ENCODE measurements at places on chromosomes 3 and 15.

GRCh38 chr3:130671545-130672312 is 74.9 kb downstream of the PIK3R4 start:
- no peak for DNase-seq

GRCh38 chr15:58569455-58569854 is 137.7 kb downstream of the LIPC start:
- no peak for DNase-seq

DNA sequence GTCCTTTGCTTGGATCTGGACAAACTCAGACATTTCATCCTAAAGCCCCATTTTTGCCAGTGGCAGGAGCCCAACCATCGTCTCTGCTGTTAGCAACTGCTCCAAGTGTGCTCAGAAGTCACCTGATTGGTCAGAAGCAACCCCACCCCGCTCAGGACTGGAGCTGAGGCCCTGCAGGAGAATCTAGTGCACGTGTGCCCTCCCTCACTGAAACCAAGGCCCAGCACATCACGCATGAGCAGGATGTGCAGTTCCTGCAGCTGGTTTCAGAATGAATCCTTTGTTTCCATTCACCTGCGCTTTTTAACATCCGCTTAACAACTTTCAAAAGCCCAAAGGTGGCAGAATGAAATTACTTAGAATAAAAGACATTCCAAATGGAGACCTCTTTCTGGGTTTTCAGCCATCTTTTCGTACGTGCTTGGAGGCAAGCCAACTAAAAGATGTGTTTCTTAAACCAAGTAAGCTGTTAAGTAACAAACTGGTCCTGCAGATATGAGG is 81.2 kb downstream of the SRGAP3 start:
- no peak for DNase-seq

GRCh38 chr15:80475572-80475971 is 71.4 kb downstream of the ARNT2 start:
- DNase-seq, result no peak

DNA sequence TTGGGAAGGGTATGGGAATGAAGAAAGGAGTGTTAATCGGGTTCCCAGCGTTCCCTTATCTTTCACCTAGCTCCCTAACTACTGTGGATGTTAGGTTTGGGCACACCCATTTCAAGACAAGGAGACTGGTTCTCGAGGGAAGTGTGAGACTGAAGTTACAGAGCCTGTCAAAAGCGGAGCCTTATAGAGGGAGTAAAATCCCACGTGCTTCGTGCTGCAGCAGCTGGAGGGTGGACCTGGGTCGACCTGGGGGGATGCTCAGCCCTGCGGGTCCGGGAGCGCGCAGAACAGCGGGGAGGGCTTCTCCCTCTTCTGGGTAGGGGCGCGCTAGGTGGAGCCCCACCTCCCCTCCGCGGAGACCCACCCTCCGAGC is 314 bp upstream of the TMED3 start:
- DNase-seq, result no peak

GRCh38 chr3:48470286-48470685 is 23.7 kb downstream of the ATRIP start:
- no peak for DNase-seq

- DNase-seq, result no peak
Measured at GRCh38 chr3:181912384-181912783, 200.7 kb downstream of the SOX2 start.

GRCh38 chr3:172061724-172062184 is 22.4 kb downstream of the FNDC3B start:
- DNase-seq, result peak; percentile 93

GRCh38 chr3:44989636-44990373 is 13.8 kb downstream of the EXOSC7 start:
- peak; percentile 58 for DNase-seq

- no peak for DNase-seq
Measured at GRCh38 chr15:32030795-32031194, 480 bp downstream of the CHRNA7 start.

DNA sequence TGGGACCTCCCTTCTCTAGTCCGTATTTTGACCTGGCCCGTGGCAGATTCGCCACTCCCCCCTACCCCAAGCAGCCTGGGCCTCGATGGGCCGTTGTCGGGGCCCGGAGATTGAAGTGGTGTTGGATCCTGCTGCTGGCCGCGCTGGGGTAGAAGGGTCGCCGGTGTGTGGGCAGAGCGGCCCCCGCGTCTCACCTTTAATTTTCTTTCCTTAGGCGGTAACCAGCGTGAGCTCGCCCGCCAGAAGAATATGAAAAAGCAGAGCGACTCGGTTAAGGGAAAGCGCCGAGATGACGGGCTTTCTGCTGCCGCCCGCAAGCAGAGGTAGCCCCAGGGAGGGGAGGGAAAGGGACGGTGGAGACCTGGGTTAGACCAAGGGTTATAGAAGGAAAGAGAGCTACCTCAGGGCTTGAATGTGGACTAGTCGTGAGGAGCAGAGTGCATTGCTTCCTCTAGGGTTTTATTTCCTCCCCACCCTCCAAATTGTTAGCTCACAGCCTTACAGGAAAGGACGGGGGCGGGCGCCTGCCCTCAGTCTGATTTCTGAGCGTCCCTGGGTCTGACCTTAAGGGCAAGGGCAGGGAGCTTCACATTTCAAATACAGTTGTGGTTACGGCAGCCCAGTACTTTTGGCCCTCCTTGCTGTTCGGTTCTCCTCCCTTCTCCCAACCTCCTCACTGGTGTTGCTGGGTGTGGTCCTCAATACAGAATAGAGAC is 799 bp downstream of the SERF2 start:
- peak; percentile 79 for DNase-seq

DNA sequence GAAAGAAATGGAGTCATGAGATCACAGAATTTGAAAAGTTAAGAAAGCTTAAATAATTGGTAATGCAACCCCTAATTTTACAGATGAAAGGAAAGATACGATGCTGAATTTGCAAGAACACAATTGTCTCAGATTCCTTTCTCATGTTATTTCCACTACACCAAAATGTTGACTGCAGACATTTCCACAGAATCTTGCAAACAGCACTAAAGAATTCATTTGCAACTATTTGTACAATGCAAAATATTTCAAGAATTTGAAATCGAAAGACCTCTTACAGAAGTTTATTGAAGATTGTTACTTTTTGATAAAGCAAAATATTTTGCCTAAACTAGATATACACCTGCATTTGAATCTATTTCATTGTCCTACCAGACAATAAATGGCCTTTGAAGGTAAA is 194.1 kb upstream of the KCNMB2 start:
- no peak for DNase-seq

GRCh38 chr3:63492464-63492863 is 160.0 kb upstream of the SNTN start:
- no peak for DNase-seq

DNA sequence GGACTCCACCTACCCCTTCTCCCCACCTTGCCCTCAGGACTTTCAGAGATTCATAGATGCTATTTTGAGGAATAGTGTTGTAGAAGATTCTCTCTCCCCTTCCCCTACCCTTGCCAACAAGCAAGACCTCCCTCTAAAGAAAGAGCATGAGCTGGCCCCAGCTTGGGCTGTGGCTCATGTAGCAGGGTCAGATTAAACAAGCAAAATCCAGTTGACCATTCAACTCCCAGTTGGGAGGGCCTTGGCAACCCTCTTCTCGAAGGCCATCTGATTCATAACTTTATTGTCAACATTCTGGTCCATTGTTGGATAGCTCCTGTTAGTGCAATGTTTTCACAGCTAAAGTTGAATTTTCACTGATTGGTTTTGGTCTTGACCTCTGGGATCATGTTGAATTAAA is 41.1 kb downstream of the TNFAIP8L3 start:
- DNase-seq, result no peak

DNA sequence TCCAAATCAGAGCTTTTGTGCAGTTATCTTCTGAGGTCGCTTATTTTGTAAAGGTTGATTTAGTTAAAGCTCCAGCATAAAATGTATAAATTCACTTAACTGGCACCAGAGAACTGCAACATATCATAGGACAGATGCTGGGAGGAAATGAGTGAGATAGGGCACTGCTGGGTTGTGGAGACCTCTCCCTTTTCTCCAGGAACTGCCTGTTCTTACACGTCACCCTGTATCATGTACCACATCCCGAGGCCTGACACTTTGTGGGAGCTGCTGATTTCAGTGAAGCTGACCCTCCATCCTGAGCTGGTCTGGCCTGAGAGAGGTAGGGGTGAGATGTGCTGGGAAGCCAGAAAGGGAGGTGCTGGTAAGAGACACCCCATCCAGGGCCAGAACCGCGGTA is 213.8 kb upstream of the FEZF2 start:
- no peak for DNase-seq

DNA sequence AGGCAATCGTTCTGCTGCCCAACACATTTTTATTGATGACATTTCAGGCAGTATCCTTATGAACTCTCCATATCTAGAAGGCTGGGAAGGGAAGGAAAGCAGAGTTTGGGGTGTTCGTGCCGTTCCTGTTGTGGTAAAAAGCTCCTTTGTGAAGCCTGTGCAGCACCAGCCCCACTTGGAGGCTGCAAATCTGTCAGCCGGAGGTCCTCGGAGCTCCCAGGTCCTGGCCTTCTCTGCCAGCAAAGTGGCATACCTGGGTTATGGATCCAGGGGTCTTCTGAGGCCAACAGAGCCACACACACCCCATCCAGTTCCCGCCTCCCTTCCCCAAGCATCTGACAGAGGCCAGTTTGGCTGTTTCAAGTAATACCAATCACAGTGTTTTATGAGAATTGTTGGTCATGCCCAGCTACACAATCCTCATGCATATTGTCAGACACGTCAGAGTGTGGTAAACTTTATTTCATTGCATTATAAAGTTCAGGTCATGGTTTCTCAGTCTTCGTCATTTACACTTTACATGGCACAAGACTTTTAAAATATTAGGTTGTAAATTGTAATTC is 15.9 kb upstream of the USP3 start:
- DNase-seq, result peak; percentile 52

DNA sequence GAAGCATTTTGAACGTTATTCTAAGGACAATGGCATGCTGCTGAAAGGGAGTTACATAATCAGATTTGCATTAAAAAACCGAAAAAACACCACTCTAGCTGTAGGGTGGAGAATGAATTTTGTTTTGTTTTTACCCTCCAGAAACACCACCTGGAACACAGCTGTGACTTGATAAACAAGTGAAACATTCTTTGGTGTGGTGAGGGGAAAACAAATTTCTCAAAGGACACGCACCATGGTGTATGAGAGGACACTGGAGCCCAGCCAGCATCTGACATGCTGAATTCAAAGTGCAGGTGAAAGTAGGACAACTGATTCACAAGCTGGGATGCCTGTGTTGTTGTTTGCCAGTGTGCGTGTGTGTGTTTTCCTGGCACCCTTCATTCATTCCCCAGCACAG is 554.5 kb upstream of the TBL1XR1 start:
- no peak for DNase-seq

GRCh38 chr3:49662720-49663413 is 11.3 kb upstream of the APEH start:
- no peak for DNase-seq

DNA sequence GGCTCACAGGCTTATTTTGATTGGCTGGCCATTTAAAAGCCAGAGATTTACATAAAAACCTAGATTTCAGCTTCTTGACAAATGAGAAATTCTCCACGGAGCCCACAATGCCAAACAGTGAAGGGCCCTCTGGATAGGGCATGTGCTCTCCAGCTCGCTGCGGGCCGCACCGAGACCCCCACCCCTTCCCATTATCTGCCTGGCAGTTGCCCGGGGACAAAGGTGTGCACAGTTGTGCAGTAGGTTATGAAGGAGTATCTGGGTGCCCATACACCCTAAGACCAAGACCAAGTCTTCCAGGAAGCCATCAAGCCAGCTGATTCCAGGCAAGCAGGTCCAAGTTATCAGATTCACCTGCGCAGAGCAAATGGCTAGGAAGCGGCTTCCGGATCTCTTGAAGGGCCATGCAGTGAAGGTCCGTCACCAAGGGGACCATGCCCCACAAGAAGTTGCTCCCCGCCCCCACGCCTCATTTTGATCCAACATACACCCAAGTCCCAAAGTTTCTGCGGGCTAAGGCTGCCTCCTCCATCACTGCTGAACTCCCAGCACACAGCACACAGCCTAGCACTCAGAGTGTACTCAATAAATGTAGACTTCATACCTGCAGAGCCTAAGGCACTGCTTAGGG is 1.3 kb downstream of the MRPS25 start:
- DNase-seq, result no peak

DNA sequence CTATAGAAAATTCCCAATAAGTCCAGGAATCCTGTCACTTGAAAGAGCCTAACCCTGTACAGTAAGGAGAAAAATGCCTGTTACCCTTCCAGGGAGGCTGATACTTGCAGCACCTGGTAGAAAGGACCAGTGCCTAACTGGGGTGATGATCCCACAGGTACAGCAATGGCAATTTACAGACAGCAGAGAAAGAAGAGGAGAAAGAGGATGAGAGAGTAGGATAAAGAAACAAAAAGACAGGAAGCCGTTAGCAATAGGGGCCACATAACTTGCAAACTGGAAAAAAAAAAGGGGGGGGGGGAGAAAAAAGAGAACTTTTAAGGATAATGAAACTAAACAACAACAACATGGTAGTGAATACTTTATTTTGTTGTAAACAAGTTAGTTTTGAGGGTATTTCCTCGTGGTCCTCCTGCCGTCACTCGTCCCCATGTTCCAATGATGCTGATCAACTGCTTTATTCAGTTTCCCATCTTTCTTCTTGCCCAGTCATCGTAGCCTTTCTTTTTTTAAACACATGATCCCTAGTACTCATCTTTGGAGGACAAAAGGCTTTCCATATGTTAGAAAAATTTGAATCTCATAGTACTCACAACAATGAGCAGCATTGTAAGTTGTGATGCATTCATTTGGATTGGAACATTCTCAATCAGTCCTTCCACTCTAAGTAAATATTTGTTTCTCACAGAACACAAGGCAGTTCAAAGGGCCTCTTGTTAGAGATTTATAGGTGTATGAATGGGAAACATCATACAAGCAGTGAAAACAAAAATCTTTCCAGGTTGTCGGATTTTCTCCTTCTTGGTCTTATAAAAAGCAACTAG is 8.6 kb downstream of the TM4SF1 start:
- no peak for DNase-seq
